ENCODE measurements at places on chromosomes 7 and 10.

GRCh38 chr7:115851291-115851690, 179.3 kb downstream of the TFEC start:
- peak; percentile 54 for DNase-seq

DNA sequence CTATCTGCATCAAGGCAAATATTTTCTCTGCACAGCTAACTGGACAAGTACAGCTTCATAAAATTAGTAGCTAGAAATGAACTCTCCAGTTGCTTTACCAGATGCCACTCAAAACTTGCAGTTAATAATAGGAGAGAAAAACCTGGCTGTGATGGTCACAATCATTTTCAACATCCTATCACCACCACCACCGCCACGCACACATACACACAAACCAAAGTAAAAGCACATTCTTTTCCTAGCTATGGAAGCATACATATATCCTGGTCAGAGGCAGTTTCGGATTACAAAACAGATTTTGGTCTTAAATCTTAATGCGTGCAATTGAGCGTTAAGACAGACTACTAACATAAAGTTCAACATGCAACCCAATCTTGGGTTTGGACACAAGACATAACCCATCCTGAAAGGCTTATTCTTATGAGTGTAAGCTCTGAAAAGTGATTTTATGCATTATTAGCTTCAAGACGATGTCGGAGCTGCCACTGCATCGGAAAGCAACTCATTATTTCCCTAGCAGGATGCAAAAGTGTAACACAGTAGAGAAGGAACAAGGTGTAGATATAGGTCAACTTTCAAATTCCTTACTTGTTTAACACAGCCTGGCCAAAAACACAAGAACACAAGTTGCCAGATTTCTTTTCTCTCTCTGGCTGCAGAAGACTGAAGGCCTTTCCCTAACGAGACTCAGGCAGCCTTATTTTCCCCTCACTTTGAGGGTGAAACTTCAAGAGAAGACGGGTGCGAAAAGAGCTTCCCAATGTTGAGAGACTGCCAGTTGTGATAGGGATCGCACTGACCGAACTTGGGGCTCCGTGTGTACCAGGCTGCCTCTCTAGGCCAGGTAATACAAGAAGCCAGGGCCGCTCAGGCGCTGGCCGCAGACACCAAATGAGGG, 1.2 kb downstream of the CACUL1 start:
- DNase-seq, result no peak

GRCh38 chr10:133336118-133336576, 549 bp downstream of the CALY start:
- DNase-seq, result no peak

DNA sequence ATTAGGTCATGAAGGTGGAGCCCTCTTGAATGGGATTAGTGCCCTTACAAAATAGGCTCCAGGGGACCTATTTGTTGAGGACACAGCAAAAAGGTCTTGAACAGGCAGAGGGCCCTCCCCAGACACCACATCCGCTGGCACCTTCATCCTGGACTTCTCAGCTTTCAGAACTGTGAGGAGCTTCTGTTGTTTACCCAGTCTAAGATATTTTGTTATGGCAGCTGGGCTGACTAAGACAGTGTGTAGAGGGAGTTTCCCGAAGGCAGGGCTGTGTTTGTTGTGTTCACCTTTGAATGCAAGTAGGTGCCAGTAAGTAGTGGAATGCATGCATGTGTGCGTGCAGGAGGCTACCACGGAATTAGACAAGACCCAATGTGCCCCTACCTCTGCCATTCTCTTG, 106.7 kb downstream of the PTPRE start:
- DNase-seq, result no peak

DNA sequence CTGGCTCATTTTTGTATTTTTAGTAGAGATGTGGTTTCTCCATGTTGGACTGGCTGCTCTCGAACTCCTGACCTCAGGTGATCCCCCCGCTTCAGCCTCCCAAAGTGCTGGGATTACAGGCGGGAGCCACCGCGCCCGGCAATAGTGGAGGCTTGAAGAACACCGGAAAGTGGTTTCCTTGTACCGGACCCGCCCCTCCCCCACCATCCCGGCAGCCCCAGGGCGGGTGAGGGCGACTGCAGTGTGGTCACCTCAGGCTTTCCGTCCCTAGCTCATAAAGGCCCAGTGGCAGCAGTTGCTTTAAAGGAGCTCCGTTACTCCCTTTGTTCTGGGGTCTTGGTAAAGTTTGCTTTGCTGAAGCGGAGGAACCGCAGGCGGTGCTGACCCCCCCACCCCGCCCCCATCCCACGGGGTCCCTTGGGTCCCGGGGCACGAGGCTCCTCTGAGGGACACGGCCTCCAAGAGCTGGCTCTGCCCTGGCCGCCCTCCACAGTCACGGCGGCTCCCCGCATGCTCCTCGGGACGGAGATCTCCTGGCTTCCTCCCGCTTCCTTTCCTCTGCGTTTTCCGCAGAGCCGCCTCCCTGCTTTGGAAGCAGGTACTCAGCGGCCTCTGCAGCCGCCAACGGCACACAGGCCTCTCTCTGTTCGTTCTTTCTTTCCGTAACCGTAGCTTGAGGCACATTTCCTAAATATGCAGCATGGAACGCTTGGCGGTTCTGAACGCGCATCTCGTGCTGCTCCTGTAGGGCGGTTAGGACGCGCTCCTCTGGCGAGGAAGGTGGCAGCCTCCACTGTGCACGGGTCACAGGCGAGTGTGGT, 77.3 kb downstream of the DNAJB6 start:
- DNase-seq, result no peak

DNA sequence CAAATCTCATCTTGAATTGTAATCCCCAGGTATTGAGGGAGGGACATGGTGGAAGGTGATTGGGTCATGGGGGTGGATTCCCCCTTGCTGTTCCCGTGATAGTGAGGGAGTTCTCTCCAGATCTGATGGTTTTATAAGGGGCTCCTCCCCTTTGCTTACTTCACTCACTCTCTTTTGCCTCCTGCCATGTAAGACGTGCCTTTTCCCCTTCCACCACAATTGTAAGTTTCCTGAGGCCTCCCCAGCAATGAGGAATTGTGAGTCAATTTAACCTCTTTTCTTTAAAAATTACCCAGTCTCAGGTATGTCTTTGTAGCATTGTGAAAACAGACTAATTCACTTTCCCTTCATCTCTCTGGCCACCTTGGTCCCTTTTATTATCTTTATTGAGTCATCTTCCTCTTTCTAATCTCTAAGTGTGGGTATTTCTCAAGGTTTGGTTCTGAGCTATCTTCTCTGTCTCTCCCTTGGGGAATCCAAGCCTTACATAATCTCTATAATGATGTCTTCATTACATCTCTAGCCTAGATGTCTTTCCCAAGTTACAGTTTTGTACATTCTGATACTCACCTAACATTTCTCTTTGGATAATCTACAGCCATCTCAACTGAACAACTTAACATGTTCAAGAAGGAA, 99.1 kb upstream of the JCAD start:
- no peak for DNase-seq

- DNase-seq, result no peak
These were observed 213.3 kb downstream of the WDR11 start for GRCh38 chr10:121064491-121064890.

GRCh38 chr10:13916384-13916947, 329.7 kb downstream of the PRPF18 start:
- no peak for DNase-seq

GRCh38 chr10:35644050-35644950, 2.2 kb upstream of the FZD8 start:
- DNase-seq, result no peak

Data from COR-L47 (cell line).